ENCODE measurements at places on chromosomes 5 and 9.

DNA sequence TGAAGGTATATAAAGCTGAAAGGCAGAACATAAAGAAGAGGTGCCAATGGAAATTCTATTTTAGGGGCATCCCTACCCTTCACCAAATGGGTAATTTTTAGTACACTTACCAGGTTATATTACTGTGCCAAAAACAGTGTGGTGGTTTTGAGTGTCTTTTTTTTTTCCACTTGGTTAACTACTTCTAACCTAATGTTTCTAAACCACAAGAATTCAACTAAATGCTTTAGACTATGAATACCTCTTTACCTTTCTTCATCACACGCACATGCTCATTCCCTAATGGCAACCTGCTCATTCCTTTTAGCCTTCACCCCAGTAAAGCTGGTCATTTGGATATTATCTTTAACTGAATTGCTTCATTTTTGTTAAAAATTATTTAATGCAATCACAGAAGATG lies 215.6 kb downstream of the PIK3R1 start:
- no peak for DNase-seq

DNA sequence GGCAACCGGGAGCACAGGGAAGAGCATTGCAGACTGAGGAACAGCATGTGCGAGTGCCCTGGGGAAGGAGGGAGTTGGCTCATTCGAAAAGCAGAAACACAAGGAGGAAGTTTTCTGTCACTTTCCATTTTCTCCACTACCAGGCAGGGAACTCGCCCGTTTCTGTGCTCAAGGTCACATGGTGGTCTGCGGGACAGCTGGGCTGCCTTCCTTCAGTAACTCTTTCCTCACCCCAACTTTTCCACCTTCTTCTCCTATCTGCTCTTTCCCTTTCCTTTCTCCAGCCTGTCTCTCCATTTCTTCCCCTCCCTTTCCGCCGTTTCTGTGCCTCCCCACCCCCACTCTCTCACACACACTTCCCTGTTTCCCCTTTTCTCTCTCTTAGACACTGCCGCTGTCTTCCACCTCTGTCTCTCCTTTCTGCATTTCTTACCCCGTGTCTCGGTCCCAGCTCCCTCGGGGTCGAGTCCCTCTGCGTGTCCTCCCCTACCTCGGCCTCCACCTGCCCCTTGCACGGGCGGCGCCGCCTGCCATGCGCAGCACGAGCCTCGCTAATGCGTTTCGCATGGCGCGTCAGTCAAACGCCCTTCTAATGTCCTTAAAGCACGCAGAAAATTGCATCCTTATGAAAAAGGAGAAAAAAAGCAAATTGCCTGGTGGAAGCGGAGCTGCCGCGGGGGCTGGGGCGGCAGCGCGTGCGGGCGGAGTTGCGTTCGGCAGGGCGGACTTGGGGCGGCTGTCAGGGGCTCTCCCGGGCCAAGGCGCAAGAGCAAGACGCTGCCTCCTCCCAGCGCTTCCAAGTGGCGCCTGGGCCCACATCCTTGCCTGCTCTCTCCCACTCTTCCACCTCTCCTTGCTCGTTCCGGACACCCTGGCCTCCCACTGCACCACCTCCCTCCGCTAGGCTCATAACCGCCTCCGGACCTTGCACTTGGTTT lies 9.5 kb downstream of the BARX1 start:
- DNase-seq: no peak

GRCh38 chr5:116583862-116584222 lies 9.2 kb upstream of the SEMA6A start:
- DNase-seq: no peak

DNA sequence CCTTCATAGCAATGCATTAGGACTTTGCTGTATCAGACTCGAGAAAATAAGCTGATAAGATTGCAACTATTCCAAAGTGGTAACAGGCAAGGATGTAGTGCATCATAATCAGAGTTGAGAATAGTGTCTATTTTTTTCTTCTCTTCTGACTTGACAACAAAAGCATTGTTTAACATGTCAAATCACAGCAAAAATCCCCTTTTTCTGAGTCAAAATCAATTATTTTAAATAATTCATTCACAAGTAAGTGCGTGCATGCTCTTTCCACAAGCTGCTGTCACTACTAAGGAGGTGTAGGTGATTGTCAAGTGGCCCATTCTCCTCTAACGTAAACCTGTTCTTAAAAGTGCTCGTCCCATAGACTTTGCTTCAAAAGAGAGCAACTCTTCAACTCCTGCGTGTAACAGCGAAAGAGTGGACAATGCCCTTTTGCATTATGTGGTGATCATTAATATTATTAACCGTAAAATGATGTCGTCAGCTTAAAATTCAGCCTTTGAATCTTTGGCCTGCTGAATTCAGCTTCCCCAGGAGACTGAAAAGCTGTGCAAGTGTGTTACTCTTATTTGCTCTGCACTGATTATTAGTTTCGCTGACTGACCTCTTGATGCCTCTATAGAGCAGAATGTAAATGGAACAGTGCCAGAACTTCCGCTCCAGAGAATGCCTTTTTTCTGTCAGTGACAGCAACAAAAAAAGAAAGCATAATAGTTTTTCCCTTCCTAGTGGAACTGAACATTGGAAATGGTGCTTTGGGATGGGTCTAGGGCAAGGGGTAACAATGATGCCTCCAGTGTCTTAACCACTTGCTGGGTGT lies 680.8 kb upstream of the SEMA6A start:
- no peak for DNase-seq

DNA sequence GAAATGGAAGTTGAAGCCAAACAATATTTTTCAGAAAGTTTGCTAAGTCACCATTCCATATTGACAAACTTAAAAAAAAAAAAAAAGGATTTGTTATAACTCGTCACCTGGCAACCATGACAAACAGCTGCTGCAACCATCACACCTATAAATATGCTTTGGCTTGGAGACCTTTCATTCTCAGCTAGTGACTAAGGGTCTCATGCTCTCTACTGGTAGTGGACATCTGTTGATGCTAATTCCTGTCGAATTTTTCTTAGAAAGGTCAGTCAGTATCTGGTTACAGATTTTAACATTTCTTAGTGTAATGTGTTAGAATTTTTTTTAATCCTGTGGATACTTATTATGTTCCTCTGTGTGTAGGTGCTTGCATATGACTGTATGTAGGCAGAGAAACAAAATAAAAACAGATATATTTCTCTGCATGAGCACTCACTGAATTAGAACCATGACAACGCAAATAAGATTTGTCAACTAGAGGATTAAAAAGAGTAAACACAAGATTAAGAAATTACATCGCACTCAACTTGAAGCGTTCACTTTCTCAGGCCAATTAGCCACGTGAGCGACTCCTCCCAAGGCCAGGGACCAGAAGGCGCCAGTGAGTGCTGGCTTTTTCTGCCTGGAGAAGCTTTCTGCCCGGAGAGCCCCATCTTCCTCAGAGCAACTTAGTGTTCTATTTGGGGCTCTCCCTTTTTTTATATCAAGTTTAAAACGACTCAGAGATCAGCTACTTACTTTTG lies 27.0 kb upstream of the ZNF622 start:
- no peak for DNase-seq

GRCh38 chr5:149079883-149080282 lies 17.0 kb upstream of the SH3TC2 start:
- no peak for DNase-seq

DNA sequence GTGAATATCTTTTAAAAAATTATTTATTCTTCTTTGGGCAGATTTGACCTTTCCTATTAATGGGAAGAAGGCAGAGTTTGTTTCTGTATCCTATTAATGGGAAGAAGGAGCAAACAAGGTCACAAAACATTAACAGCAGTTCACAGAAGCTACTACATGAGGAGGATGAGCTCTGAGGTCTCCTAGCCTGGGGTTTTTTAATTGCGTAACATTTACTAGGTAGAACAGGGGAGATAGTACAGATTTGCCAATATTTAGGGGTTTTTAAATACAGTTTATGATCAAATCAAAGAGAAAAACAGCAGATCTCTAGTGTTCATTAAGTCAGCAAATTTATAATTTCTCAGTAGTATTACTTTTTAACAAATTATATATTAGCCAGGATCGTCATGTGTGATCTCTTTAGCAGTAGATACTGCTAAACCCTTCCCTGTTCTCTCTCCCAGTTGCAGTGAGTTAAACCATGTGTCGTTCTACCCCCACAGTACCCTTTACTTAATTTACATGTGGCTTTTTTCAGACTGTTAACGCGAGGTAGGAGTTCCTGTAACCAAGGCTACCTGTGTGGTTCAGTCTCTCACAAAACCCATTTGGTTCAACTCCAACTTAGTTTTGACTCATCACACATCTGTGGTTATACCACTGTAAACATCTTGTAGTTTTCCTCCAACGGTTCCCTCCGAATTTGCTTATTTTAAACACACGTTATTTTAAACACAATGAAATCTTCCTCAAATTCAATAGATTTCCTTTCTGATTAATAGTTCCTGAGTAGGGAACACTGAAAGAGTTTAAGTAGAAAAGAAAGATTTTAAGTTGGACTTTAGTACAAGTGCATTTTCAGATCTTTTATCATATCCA lies 13.3 kb downstream of the SLC25A46 start:
- no peak for DNase-seq

DNA sequence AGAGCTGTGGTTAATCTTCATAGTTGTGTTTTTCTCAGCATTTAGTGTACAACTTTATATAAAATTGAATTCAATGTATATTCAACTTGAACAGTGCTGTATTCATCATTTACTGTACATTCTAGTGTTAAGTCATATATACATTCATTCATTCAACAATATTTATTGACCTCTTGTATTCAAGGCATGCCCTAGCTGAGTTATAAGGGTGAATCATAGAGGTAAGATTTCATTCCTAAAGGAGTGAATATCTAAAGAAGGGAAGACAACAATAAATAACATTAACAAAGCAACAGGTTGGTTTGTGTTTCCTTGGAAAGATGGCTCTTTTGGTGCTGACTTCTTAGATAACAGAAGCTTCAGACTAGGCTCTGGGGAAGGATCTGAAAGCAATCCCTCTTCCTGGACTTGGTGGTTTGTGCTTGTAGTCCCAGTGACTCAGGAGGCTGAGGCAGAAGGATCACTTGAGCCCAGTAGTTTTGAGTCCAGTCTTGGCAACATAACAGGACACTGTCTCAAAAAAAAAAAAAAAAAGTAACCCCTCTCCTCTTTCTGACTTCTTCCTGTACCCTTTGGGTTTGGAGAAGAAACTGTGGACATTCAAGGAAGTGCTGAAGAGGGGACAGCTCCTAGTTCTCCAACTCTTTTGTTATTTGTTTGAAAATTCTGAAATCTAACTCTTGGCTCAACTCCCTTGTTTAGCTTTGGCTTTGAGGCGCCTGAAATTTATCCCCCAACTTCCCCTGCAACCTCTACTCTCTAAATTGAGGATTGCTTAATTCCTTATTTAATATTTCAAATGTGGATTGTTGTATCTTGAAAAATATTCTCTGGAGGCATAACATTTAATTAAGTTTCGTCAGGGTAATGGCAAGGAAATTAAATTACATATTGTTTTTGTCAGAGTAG lies 80.2 kb downstream of the OSTF1 start:
- DNase-seq: no peak

GRCh38 chr5:10111571-10111970 lies 138.1 kb downstream of the ATPSCKMT start:
- DNase-seq: no peak

DNA sequence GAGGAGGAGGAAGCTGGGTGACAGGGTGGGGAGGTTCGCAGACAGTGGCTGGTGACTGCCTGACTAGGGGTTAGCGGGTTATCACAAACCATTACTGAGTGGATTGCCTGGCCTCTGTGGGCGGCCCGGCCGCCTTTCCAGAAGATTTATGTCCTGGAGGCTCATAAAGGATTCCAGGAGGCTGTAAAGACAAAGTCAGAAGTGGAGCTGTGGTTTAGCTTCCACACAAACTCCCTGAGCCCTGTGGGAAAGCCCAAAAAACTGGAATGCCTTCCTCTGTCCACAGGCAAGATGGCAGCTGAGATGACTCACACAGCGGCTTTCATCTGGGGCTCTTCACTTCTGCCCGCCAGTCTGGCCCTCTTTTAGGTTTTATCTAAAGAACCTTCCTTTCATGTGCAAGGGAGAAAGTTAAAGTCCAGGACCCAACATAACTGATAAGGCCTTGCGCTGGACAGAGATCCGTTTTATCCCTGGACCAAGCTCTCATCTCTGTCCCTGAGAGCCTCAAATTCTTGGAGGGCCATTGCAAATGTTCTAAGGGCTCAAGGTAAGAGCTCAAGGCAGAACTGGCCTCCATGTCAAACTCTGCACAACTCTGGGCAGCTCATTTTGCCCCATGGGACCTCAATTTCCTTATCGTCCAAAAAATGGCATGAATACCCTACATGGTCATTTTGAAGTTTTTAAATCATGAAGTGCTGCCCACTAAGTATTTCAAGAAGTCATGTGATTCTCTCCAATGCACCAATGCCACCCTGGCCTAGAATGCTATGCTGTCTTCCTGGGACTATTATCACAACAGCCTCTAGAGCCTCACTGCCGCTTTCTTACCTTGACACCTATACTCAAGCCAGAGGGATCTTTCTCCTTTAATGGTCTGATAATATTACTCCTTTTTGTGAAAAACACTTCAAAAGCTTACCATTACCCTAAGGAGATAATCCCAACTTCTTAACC lies 249.4 kb upstream of the TRIM32 start:
- DNase-seq: no peak

GRCh38 chr5:118703241-118703640 lies 285.1 kb downstream of the DTWD2 start:
- no peak for DNase-seq

DNA sequence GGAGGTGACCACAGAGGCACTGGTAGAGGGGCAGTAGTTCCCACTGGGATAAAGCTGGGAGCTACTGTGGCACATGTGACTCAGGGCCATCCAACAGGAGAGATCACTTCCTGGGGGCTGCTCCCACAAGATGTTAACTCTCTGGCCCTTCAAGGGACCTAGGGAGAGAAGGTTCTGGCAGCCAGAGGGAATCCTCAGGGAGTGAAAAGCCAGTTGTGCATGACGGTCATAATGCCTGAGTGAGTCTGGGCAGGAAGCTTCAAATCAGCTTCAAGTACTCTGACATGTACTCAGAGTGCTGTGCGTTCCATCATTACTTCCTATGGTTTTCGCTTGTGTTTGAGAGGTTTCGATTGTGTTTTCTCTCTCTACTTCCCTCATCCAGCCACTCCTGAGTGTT lies 388.5 kb downstream of the GABRG2 start:
- DNase-seq: no peak

DNA sequence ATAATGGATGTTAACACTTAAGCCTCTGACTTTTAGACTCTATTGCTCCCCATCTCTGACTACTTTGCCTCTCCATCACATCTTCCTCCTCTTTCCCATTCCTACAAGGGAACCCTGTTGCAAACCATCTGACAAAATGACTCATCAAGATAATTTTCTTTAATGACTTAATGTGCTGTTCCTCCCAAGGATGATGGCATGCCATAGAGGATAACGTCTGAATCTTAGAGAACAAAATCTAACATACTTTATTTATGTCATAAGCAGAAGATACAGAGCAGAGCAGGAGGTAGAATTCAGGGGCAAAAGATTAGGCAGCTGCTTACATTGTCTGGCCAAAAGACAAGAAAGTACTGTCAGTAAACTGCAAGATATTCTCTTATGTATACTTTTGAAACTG lies 76.8 kb downstream of the FGF10 start:
- DNase-seq: no peak

DNA sequence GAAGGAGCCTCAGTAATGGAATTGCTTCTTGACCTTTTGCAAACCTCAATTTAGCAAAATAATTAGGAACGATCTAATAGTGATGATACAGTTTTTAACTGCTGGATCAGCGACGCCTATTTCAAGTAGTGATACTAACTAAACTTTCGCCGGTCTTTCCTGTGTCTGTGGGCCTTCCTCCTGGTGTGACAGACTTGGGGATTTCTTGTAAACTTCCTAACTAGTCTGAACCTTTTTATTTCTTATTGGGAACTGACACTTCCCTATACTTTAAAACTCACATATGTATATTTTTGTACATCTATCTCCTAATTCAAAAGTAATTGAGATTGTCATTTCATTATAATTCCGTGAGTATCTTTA lies 15.2 kb downstream of the ITGA1 start:
- no peak for DNase-seq

- DNase-seq: no peak
These were observed 274.9 kb downstream of the GADD45G start for GRCh38 chr9:89879701-89880100.

Data from KG1 (cell line).